ENCODE measurements at places on chromosomes 3 and 15.

- no peak for DNase-seq
These were observed 12.6 kb downstream of the OSBPL11 start for GRCh38 chr3:125582707-125583106.

DNA sequence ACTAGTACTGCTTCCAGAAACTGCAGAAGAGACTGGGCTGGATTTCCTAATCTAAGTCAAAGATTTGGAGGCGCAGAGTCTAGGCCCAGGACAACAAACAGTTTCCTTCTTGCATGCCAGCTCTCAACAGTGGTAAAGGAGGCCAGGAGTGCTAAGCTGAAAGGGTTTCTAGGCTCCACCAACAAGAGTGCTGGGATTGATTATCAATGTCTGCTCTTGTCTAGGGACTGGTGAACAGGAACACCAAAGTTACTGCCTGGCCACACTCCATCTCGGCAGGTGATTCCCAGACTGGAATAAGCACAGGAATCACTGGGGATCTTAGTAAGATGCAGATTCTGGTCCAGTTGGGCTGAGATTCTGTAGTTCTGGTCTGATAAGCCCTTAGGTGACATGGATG lies 22.8 kb upstream of the FGD5 start:
- DNase-seq, result no peak

DNA sequence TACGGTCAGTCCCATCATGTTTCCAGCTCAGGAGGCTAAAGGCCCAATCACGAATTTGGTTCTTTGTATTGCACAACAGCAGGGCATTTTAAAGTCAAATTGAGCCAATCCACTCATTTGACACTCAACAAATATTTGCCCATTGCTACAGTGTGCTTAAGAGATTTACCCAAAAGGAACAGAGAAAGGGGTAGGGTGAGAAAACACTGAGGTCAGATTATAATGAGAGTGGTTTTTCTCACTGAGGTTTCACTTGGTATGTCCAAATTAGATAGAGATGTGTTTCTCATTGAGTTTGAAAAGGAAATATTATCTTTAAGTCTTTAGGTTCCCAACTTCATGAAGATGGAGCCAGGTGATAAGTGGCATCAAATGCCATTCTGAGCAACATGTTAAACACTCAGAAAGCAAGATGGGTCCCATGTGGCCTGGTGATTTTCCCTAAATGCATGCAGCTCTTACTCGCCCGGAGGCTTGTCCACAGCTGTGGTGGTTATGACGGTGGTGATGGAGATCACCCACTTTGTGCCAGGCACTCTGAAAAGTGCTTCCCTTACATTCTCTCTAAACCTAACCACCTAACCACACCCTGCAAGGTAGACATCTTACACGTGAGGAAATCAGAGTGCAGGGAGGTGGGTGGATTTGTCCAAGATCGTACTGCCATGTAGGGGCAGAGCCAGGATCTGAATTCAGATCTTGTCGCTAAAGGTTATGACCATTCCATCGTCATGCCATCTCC lies 31.2 kb upstream of the USP3 start:
- DNase-seq, result no peak

GRCh38 chr3:197737319-197737649 lies 580 bp upstream of the RUBCN start:
- DNase-seq, result no peak

All from GOT3 (cell line).